ENCODE measurements at places on chromosomes 7 and 10. TPM values are rescaled to one million over a fixed set of nuclear protein-coding genes. Genes with fewer than 3 reads are reported as not detected.

GRCh38 chr10:117457071-117457810, 82.0 kb upstream of the PDZD8 start:
- no peak for DNase-seq

The PRSS37 gene
- total RNA-seq: not detected

DNA sequence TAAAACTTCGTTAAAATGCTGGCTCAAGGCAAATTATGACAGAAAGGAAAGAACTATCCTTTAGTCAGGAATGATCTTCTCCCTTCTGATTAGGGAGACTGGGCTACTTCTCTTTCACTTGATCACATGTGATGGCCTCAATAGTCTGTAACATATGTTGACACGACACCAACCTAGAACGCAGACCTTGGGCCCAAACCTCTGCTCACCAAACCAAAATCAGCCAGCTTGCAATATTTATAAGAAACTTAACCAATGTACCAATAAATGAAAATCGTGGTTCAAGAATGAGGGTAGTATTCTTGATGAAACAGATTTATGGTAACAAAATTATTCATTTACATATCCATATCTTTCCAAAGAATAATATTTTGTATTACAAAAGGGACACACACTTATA, 361.6 kb downstream of the SORCS1 start:
- no peak for DNase-seq

The NKX1-2 gene
- total RNA-seq: not detected

DNA sequence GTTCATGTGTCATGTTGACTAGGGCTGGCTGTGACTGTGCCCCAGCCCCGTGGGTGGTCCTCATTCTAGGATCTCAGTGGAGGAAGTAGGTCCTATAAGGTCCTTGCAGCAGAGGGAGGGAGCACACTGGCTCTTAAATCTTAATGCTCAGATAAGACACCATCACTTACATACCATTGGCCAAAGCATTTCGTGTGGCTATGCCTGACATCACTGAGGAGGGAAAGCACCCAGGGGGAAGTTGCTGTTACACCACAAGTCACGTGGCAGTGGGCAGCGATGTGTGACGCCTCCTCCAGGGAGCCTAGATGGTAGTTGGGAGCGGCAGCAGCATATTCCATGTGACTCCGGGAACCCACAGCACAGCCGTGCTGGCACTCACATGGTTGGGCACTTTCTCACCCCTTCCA, 224.7 kb upstream of the SH2B2 start:
- no peak for DNase-seq

The DYDC1 gene
- total RNA-seq: not detected

The CHRM2 gene
- total RNA-seq: 0.14 TPM

The GNAT3 gene
- total RNA-seq: not detected

The HOXA7 gene
- total RNA-seq: 8.8 TPM

DNA sequence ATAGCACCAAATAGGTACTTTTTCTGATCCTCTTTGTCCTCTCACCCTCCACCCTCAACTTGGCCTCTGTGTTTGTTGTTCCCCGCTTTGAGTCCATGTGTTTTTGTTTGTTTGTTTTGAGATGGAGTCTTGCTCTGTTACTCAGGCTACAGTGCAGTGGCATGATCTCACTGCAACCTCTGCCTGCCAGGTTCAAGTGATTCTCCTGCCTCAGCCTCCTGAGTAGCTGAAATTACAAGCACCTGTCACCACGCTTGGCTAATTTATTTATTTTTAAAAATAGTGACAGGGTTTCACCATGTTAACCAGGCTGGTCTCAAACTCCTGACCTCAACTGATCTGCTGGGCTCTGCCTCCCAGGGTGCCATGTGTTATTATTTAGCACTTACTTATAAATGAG, 5.3 kb downstream of the ZNF273 start:
- no peak for DNase-seq

The INHBA gene
- not detected for total RNA-seq

The LAMB1 gene
- total RNA-seq: 131 TPM

- DNase-seq: no peak
Measured at GRCh38 chr7:36439624-36440023, 50.0 kb downstream of the ANLN start.

The VSIR gene
- not detected for total RNA-seq

GRCh38 chr7:135886345-135887132, 90.6 kb downstream of the MTPN start:
- no peak for DNase-seq

- no peak for DNase-seq
Measured at GRCh38 chr7:116393654-116394053, 105.9 kb upstream of the CAV2 start.

The PIK3CG gene
- total RNA-seq: not detected

GRCh38 chr10:88125766-88126165, 262.3 kb downstream of the PTEN start:
- DNase-seq: no peak

GRCh38 chr7:129832701-129833227, 120.0 kb downstream of the UBE2H start:
- DNase-seq: no peak

The NUDT13 gene
- total RNA-seq: 4.6 TPM

- no peak for DNase-seq
Measured at GRCh38 chr7:135801877-135802276, 53.3 kb upstream of the FAM180A start.

The ABCB1 gene
- total RNA-seq: 6.1 TPM

All from neural crest cell (in vitro differentiated cells).